ENCODE measurements at places on chromosomes 2 and 18. TPM values are rescaled to one million over a fixed set of nuclear protein-coding genes. Genes with fewer than 3 reads are reported as not detected.

- peak; percentile 13 for DNase-seq
Observed at GRCh38 chr18:74531043-74531442, 3.3 kb upstream of the CNDP1 start.

Gene TMEM182
- polyA plus RNA-seq, result 4.2 TPM

- DNase-seq, result no peak
Observed at GRCh38 chr2:221845021-221845365, 272.9 kb upstream of the EPHA4 start.

GRCh38 chr18:31489311-31489710 is 8.7 kb upstream of the DSG2 start:
- DNase-seq, result no peak

DNA sequence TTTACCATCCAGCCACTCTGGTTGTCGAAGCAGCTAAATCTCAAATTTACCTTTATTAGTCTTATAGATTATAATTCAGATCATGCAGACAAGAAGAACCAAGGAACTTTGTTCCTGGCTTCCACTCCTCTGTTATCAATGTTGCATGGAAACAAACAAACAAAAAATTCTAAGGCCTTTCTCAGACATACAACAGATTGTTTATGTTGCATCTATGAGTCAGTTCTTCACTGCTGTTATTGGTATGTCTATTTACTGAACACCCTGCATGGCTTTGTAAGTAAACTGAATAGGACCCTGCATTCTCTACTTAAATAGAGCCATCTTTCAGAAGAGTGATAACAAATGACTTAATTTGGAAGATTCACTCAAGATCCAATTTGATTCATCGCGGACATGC is 1.6 kb upstream of the ANKRD44 start:
- DNase-seq, result no peak

DNA sequence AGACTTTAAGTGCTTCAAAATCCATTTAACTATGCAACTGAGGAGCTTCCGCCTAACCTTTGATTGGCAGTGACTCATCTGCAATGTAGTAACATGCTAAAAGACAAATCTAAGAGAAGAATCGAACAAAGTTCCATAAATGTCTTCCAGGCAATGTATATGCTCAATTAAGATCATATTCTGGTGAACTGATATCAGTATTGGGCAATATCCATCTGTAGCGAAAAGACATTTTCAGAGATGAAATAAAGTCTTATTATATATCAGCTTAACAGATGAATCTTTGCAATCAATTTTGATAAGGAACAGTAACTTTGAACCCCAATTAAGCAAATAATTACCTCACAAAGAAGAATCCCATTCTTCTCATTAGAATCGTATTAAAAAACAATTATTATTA is 11.6 kb downstream of the ZC3H8 start:
- DNase-seq, result no peak

Gene RAPGEF4
- 3.8 TPM for polyA plus RNA-seq

DNA sequence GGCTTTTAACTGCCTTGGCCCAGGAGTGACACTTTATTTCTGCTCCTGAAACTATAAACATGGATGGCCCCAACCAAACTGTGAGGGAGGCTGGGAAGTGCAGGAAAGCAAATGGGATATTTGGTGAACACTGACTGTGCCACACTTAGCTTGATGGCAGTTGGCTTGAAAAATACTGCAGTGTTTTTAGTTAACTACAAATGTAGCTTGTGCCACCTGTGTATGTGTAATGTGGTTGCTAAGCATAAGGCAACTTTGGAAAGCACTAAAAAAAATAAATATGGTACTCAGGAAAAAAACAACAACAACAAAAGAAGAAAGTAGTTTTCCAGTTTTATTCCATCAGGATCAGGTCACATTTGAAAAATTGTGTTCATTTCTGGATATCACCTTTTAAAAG is 73.8 kb downstream of the CD28 start:
- DNase-seq, result no peak

GRCh38 chr2:177165061-177165583 is 47.5 kb upstream of the HNRNPA3 start:
- DNase-seq, result peak; percentile 63

- no peak for DNase-seq
Observed at GRCh38 chr18:78675231-78675630, 304.4 kb upstream of the SALL3 start.

- no peak for DNase-seq
Observed at GRCh38 chr2:55001716-55002115, 48.5 kb downstream of the RTN4 start.

Gene POTEJ
- polyA plus RNA-seq, result not detected

DNA sequence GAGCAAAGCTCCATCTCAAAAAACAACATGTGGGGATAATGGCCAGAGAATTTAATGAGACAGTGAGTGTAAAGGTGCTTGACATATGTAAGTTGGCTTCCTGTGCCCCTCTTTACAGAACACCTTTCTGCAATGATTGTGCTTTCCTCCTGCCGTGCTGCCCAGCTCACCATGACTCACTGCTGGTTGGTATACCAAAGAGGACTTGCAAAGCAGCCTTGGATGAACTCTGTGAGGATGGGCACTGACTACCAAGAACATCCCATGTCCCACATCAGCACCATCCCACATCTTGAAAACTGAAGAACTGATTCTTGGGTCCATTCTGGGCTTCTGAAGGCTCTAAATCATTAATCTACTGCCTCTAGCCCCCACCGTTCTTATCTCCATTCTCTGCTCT is 52.2 kb downstream of the NGEF start:
- DNase-seq, result no peak

DNA sequence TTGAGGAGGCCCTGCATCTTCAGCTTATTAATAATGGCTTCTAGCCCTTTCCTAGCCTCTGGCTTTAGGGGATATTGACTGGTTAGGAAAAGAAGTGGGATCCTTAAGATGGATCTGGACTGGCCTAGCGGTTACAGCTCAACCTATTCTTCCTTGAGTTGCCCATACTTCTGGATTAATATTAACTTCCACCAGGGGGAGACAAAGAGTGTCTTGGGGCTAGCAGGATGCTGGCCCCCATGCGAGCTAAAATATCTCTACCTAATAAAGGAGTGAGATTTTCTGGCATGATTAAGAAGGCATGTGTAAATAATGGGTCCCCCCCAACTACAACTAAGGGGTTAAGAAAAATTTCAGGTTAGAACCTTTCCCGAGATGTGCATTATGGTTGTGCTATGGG is 23.2 kb upstream of the PLA2R1 start:
- DNase-seq, result no peak

GRCh38 chr18:57603871-57604270 is 17.4 kb upstream of the FECH start:
- no peak for DNase-seq

GRCh38 chr2:182915369-182916326 is 49.2 kb upstream of the FRZB start:
- peak; percentile 24 for DNase-seq

Gene RND3
- polyA plus RNA-seq, result 6.5 TPM

DNA sequence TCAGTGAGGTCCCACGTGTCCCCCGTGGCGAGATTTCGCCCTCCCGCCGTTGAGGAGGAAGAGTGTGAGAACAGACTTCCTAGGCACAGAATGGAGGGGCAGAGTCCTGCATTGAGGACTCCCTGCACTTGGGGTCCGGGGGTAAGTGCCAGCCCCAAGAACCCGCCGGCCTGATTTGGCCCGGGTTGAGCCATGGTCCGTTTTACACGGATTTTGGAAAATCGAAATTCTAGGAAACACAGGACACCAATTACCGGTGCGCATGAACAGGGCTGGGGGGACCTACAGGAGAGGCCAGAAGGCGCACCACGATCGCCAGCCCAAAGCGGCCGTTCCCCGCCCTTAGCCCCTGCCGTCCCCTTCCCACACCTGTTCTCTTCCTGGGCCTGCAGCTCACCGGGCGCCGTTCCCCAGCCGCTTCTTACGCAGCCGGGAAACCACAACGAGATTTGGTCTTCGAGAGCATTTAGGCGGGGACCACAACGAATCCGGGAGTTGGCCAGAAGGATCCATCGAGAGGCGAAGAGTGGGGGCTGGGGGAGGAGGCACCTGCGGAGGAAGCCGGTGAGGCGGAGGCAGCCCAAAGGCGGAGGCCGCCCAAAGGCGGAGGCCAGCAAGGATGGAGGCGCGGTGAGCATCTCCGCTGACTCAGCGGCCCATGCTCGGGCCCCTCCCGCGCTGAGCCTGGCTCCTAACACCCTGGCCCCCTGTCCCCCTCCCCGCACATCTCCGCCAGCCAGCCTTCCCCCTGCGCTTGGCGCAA is 464 bp upstream of the TLX2 start:
- no peak for DNase-seq

DNA sequence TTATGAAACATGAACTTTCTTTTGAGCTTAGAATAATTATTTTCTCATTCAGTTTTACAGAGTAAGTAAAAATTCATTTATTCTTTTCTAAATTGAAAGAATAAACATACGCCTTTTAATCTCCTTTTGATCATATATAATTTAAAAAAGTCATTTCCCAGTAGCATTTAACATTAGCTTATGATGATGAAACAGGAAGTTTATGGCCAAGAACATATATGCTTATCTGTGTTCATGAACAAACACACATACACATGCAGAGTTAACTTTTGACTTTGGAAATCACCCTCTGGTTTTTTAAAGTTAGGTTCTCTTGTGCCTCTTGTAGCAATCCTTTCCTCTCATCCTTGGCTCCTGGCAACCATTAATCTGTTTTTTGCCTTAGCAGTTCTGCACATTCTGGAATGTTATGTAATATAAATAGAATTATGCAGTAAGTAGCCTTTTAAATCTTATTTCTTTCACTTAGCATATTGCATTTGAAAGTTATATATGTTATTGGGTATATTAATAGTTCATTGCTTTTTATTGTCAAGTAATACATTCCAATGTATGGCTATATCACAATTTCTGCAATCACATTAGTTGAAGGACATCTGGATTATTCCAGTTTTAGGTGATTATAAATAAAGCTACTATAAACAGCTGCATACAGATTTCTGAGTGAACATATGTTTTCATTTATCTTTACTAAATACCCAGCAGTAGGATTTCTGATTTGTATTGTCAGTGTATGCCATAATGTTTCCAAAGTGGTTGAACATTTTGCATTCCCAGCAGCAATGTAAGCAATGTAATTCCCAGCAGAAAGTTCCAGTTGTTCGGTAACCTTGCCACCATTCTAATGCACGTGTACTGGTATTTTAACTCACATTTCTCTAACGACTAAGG is 210.3 kb downstream of the ZRANB3 start:
- no peak for DNase-seq

Data from kidney (tissue), 22 donors.